ENCODE measurements at places on chromosomes 2 and 18.

- no peak for DNase-seq
Observed at GRCh38 chr2:179341152-179341866, 76.7 kb upstream of the SESTD1 start.

GRCh38 chr18:77114415-77115191 lies 18.0 kb downstream of the MBP start:
- DNase-seq, result no peak

- no peak for DNase-seq
Observed at GRCh38 chr18:2794159-2794558, 52.6 kb upstream of the EMILIN2 start.

DNA sequence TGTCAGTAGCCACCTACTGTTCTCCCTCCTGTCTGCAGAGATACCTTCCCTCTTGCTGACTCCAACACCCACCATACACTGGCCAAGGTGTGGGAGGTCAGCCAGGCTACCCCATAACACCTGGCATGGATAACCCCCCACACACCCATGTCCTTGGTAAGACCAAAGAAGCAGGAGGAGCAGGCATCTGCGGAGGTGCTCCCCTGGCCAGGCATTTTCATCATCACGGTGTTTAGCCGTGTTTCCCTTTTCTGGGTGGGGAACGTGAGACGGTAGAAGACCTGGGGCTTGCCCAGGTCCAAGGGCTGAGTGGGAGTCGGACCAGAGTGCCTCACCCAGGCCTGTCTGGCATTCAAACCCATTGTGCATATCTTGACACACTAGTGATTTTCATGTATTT lies 150.3 kb downstream of the SMAD7 start:
- DNase-seq, result no peak

GRCh38 chr18:78762753-78763152 lies 216.9 kb upstream of the SALL3 start:
- DNase-seq, result no peak

DNA sequence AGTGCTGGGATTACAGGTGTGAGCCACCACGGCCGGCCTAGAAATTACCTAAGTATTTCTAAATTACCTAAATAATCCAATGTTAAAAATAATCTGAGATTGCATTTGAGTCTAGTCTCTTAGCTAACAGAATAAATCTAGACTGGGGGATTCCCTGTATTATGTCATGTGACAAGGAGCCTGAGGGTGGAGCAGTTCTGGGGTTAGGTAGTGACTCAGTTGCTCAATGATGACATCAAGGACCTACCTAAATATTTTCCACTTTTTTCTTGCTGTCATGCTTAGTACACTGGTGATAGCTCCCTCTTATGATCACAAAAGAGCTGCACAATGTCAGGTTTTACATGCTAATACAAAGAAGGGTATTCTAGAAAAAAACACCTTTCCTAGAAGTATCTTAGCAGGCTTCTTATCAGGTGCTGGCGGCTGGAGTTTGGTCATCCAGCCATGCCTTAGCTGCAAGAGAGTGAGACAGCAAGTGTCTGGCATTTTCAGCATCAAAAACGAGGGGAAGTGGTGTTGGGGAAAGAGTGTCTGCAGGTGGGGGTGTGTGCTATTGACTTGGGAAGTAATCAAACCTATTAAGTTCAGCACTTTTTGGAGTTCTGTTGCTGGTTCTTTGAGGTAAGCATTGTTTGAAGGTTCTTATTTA lies 17.5 kb upstream of the CEP192 start:
- no peak for DNase-seq

DNA sequence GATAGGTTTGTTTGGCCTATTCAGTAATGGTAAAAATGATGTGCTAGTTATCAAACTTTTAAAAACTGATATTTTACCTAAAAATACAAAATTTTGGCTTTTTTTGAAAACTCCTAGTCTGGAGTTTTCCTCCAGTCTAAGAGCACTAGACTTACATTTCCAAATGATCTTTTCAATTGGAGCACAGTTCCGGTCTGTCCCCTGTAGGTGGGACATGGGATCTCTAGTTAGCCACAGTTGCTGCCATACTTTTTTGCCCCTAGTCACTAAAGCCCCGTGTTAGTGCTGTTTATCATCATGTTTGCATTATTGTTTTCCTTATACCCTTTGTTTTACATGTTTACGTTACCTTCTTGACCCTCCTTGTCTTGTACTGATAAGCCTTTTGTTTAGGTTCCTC lies 52.4 kb downstream of the RELCH start:
- no peak for DNase-seq

DNA sequence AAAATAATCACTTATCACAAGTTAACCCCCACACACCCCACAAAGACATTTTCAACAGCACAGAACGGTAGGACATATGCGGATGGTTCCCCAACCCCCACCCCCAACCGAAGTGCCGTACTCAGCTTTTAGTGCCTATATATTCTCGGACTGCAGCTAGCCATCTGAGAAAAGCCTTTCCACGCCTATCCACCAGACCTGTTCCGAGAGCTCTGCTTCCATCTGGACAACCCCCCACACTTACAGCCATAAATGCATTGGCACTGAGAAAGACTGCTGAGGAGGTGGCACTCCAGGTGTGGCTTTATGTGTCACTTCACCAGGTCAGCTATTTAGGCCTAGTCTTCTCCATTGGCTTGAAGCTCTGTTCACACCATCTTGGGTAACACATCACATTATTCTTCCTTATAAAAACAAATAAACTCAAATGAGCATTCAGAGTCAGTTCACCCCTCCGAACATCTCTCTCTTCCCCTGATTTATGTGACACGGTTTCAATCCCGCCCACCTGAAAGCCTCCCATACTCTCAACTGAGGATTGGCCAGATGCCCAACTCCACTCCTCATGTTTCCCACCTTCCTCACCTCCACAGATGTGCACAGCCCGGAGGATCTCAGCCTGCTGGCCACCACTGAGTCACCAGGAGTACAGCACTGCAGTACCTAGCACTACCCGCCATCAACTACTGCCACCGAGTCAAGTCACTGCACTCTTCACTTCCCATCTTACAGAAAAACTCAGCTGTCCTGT lies 127.4 kb downstream of the CACNB4 start:
- no peak for DNase-seq

DNA sequence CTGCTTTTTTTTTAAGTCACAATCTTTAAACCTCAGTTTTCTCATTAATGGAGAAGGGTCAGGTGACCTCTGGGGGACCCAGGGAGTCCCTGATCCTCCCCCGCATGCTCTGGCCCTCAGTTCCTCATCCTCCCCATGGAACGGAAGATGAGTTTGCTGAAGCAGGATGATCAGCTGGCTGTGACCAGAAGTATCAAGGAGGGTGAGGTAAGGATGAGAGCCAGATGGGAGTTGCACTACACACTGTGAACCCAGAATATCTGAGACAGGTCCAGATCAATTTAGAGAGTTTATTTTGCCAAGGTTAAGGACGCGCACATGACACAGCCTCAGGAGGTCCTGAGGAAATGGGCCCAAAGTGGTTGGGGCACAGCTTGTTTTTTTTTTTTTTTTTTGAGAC lies 3.8 kb downstream of the CATIP start:
- no peak for DNase-seq

- DNase-seq, result no peak
Observed at GRCh38 chr2:99850084-99850710, 292.2 kb downstream of the AFF3 start.

- no peak for DNase-seq
Observed at GRCh38 chr18:73408469-73408868, 540.7 kb upstream of the NETO1 start.

GRCh38 chr18:57516056-57516455 lies 70.4 kb downstream of the FECH start:
- DNase-seq, result no peak

- DNase-seq, result no peak
Observed at GRCh38 chr2:10814571-10815331, 2.2 kb upstream of the PDIA6 start.

GRCh38 chr18:1015777-1016176 lies 111.1 kb downstream of the ADCYAP1 start:
- DNase-seq, result no peak

GRCh38 chr2:109016376-109016775 lies 27.4 kb upstream of the EDAR start:
- DNase-seq, result no peak

DNA sequence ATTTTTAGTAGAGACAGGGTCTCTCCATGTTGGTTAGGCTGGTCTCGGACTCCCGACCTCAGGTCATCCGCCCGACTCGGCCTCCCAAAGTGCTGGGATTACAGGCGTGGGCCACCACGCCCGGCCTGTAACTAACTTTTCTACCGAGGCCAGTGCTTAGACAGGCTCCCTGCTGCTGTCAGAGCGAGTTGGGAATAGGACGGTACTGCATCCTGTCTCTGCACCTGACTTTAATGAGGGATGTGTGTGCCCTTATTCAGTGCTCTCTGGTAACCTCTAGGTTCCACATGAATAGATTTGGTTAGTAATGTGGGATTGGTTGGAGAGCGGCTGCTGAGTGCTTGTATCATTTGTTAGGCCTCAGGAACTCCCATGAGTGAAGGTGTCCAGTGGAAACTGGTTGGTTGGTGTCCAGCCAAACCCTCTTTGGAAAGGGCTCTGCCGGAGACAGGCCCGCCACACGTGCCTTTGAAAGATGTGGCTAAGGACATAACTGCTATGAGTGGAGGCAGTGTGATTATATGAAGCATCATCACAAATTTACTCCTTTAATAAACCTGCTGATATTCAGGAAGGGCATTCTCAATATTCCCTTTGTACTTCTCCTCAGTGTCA lies 36.6 kb downstream of the MYOM1 start:
- DNase-seq, result no peak

- DNase-seq, result no peak
Observed at GRCh38 chr2:232213176-232213575, 165.4 kb upstream of the ALPP start.

GRCh38 chr18:49886891-49887764 lies 73.8 kb upstream of the ACAA2 start:
- no peak for DNase-seq

- DNase-seq, result no peak
Observed at GRCh38 chr2:54670485-54671009, 52.9 kb upstream of the EML6 start.

DNA sequence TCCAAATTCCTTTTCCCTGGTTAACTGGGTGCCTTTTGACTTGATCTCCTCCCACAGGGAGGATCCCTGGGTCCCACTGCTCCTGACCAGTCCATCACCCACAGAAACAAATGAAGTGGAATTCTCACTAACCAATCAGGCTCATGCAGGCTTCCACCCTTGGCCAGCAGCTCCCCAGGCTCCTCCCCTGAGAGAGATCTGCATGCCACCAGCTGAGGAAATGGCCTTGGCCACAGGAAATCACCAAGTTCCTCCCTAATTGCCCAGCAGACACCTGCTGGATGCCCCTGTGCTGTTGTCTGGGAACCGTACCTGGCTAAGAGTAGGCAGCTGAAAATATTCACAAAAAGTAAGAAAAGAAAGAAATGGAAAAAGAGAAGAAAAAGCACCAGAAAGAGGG lies 207.4 kb downstream of the NCK2 start:
- no peak for DNase-seq

GRCh38 chr2:47072018-47072691 lies 83.0 kb downstream of the STPG4 start:
- DNase-seq, result no peak

DNA sequence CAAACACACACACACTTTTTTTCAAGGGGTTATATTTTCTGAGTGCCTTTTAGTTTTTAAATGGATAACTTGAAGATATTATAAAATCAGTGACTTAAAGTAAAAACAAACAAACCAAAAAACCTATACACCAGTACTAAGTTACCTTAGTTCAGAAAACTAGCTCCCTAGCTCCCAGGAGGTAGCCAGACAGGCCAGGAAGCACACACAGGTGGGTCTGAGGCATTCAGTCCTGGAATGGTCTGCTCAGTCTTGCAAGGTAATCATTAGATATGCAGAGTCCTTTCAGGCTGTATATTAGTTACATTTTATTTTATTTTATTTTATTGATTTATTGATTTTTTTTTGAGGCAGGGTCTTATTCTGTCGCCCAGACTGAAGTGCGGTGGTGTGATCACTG lies 10.7 kb upstream of the DYNC2LI1 start:
- no peak for DNase-seq

DNA sequence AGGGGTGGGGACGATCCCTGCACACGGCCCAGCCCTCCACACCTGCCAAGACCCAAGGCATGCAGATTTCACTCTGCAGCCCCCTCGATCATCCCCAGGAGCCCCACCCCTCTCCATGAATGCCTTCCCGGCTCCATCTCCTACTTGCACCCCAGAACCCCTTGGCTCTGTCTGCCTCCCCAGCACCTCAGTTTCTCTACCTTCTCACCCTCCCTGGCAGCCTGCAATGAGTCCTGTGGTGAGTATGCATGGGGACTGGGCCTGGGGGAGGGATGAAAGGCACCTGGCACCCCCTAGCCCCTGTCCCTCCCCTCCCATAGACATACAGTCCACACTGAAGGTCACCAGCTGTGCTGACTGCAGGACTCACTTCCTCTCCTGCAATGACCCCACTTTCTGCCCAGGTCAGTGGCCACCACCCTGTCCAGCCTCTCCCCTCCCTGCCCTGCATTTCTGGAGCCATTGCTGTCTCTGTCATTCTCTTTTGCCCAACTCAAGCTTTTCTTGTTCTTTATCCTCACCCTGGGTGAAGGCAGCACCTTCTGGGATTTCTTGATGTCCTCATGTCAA lies 1.0 kb downstream of the TEX51 start:
- DNase-seq, result no peak

GRCh38 chr2:230879271-230879882 lies 14.6 kb downstream of the ITM2C start:
- DNase-seq, result no peak

GRCh38 chr2:128466376-128466775 lies 147.7 kb upstream of the HS6ST1 start:
- DNase-seq, result no peak

DNA sequence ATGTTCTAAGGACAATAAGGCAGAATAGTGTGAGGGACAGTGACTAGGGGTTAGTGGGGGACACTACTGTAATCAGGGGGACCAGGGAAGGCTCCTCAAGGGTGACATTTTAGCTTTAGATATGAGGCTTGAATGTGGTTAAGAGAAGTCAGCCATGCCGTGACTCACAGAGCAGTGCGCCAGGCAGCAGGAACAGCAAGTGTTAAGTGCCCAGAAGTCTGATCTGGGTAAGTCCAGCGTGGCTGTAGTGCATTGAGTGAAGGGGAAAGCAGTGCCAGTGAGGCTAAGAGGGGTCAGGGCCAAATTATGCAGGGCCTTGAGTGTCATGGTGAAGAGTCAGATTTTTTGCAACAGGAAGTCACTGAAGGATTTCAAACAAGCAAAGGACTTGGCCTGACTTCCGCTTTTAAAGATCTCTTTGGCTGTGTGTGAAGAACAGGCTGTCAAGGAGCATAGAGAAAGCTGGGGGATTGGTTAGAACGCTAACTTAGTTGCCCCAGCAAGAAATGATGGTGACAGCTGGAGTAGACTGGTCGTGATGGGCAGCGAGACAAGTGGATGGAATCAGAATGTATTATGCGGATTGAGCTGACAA lies 151.5 kb downstream of the MSH2 start:
- no peak for DNase-seq

GRCh38 chr2:64950226-64951160 lies 38.7 kb upstream of the SLC1A4 start:
- DNase-seq, result no peak

GRCh38 chr18:68893354-68893753 lies 95.5 kb downstream of the CCDC102B start:
- DNase-seq, result no peak

All from activated CD4-positive, alpha-beta T cell treated with anti-CD3 and anti-CD28 coated beads, Interleukin-2, amount 50 U/mL, for 4 hours (primary cell).